Stimulated activated CD4-positive, alpha-beta T cell treated with anti-CD3 and anti-CD28 coated beads, Interleukin-15, amount 100 ng/mL, for 1 hour (primary cell): ENCODE measurements at places on chromosomes 3 and 15.
A peak's percentile ranks its signal among the peaks of the same experiment; 100 is the strongest.

- no peak for DNase-seq
Observed at GRCh38 chr3:45541326-45542321, 52.9 kb upstream of the LIMD1 start.

DNA sequence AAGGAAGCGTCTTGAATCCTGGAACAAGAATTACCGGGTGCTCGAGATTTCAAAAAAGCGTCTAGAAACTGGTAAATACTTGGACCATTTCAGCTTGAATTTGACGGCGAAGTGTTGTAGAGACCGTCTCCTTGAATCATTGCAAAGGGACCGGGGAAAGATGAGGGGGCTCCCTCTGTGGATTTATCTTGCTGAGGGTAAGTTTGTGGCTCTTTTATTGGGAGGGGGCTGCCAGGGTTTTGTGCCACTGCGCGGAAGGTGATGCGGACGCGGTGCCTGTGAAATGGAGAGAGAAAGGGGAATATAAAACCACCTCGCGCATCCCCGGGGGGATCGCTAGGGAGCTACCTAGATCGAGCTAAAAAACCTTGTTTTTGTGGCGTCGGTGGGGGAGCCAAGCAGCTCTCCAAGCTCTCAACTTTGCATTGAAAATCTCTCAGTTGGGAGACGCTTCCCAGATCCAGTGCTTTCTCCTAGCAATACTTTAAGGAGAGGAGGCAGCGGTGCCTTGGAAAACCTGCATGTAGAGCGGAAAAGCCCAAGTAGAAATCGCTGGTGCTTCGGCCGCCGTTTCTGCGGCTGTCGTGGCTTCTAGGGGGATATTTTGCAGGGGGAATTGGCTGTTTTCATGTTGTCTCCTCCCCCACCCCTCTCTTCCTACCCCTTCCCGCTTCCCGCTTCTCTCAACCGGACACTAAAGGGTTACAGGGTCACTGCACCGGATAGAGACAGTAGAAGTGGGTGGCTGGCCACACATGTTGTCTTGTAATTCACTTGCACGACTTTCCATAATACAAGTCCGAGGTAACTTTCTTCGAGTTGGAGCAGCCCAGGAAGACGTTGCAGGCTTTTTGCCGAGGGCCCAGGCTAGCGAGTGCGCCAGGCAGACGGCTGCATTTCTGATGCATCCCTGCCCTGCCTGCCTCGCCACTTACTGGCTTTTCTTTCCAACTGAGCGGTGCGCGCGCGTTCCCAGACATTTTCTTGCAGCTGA, 187.6 kb downstream of the NLGN1 start:
- DNase-seq = no peak

GRCh38 chr3:114635878-114636277, 342.1 kb downstream of the TIGIT start:
- DNase-seq = no peak

DNA sequence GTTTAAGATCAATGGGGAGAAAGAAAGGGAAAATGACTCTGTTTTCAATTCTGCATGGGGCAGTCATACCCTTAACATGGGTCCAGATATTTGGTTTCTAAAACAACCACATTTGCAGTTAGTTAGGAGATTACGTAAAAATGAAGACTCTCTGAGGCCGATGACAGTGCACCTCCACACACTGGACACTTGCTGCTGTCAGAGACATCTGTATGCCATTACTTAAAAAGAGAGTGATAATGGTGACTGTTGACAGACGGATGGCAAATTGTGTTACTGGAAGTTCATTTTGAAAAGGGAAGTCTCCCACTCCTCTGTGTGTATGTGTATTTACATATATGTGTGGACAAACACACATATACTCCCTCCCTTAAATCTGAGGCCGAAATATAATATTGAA, 304.5 kb upstream of the SEMA6D start:
- no peak for DNase-seq

DNA sequence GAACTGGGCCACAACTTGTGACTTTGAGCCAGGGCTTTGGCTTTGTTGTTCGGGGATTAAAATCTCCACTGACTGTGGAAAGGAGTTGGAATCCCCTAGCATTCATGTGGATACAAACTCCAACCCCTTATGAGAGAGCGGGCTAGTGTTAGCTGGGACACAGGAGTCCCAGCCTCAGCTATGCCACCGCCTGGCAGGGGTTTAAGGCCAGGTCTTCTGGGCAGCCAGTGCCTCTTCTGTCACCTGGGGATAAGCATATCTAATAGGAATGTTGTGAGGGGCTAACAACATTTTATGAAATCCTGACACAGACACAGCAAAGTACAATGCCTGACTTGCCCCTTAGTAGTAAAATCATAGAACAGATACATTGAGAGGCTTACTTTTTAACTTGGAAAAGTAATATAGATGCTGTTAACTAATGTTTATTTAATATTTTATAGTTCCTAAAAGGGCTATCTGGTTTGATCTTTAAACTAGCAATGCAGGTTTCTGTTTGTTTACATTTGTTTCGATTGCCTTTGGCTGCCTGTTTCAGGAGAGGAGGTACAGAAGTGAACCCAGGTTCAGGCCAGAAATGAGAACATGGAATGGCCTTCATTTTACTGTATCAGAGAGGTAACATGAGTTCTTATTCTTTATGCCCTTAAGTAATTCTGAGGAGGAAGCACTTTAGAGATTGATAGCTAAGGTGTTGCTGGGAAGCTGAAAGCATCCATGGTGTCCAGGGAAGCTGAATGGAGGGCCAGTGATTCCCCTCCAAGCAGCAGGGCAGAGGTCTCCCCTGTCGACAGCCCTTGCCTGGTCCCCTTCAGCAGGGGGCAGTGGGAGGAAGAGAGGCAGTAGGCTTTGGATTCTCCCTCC, 8.7 kb downstream of the GPR160 start:
- DNase-seq = no peak

DNA sequence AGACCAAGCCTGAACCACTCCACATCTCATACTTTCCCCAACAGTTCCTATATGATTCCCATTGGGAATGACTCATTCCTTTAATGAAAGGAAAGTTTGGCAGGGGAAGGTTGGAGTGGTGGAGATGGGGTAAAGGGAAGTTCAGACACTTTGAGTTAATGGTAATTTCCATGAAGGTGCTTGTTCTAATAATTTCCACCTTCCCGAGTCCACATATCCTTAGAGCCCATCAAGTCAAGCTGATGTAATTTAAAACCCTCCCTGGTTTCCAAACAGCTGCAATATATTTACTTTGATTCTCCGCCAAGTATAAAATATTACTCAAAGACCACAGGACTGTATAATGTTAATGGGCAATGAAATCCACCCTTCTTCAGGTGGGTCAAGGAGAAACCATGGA, 95.0 kb upstream of the GALNT15 start:
- no peak for DNase-seq

DNA sequence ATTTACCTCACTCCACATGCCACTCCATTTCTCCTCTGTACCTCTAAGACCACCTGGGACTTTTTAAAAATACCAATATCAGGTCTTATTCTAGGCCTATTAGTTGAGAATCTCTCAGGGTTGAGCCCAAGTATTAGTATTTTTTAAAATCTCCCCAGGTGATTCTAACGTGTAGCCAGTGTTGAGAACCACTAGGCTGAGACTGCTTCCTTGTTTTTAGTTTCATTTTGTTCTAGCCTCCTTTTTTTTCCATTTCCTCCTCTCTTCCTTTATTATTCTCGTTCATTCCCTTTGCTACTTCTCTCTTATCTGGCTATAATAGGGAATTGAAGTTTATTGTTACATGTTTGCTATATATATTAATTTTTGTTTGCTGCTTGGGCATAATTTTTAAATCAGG, 217.8 kb upstream of the CD96 start:
- no peak for DNase-seq

DNA sequence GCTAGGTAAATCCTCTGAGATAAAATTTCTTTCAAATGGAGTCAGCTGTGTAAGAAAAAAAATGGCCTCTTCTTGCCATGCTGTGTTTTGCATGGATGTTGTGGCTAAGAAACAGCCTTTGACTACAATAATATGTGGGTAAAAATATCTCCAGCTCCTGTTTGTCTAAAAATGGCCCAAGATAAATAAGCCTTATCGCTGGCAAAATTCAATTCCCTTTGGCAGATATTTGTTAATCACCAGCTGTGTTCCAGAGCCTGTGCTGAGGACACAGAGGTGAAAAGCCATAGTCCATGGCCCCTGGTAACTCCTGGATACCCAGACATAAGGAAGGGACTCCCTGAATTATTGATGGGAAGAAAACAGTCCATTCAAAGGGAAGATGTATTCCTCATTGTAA, 15.3 kb upstream of the RAMAC start:
- no peak for DNase-seq

DNA sequence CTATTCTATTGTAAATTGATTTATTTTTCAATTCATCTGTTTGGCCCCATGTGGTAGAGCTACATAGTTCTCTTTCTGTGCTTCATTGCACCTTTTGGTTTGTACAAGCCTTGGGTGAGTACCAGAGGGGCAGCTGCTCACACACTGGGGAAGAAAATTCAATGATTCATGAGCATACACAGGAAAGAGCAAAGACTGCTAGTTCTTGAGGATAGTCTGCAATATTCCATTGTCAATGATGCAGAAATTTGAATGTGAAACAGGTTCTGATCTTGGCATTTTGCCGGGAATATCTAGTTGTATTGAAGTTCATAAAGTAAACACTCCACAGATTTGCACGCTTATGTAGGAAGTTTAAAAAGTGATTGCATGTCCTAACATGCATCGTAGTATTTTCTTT, 304.6 kb downstream of the NAALADL2 start:
- no peak for DNase-seq

DNA sequence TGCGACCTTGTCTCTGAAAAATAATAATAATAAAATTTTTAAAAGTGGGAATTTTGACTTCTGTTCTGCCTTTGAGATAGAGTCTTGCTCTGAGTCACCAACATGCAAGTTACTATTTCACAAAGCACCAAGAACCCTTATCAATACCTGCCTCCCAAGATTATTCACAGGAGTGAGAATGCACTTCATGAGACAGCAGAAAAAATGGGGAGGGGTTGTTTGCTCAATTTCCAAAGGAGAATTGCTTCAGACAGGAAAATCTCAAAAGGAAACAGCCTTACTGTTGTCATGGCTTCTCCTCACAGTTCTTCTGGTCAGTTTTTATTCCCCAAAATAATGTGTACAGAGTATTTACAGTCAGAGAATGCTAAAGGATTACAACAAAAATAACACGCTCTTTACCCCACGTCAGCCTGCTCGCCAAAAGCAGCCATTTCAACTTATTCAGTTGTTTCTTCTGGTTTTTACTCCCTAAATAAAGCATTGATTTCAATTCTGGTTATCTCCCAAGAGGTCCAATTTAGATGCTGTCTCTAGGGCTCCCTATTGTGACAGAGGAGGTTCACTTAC, 89.0 kb downstream of the PPCDC start:
- DNase-seq = no peak

- DNase-seq = no peak
Observed at GRCh38 chr15:94086341-94086740, 145.0 kb upstream of the MCTP2 start.

- no peak for DNase-seq
Observed at GRCh38 chr3:99903869-99904268, 86.2 kb downstream of the CMSS1 start.

GRCh38 chr15:60720493-60721256, 241.7 kb upstream of the ICE2 start:
- DNase-seq = peak; percentile 13

- no peak for DNase-seq
Observed at GRCh38 chr15:42270996-42271395, 2.0 kb upstream of the GANC start.

DNA sequence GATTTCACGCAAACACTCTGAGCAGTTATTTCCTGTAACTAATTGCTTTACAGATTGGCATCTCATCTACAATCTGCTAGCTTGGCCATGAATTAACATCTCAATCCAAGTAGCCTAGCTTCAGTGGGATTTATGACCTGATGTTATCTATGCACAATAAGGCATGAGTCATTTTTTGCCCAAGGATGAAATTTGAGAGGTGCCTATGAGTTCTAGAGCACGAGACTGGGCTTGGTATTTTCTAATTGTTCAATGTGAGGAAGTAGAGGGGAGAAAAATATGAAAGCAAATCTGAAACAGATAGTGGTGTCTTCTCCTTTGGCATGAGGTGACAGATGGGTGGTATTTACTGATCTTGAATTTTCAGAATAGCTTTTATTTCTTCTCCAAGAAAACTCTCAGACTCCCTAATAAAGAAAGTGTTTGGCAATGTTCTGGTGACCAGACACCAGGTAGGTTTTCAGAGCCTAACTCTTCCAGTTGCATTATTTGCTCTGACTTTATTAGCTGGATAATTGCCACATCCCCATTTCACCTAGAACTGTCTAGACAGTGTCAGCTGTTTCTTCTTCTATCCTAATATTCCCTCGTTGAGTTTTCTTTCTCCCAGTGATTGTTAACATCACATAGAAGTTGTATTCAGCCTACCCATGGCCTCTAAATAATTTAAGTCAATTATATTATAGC, 301.0 kb upstream of the UMPS start:
- DNase-seq = no peak

DNA sequence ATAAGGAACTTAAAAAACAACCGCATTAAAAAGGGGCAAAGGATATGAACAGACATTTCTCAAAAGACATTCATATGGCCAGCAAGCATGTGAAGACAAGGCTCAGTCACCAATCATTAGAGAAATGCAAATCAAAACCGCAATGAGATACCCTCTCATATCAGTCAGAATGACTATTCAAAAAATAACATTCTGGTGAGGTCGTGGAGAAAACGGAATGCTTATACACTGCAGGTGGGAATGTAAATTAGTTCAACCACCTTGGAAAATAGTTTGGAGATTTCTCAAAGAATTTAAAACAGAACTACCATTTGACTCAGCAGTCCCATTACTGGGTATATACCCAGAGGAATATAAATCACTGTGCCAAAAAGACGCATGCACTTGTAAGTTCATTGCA, 496.6 kb upstream of the SGO1 start:
- no peak for DNase-seq

DNA sequence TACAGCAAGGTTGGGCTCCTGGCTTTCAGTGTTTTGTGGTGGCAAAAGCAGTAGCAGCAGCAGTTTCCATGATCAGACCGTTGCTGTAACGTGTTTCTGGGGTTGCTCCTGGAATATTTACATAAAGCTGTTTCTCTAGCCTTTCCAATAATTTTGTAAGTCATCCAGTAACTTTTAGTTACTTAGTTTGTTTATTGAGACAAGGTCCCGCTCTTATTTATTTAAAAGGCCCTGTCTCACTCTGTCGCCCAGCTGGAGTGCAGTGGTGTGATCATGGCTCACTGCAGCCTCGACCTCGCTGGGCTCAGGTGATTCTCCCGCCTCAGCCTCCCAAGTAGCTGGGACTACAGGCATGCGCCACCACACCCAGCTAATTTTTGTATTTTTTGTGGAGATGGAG, 8.8 kb upstream of the MYO5A start:
- no peak for DNase-seq

- no peak for DNase-seq
Observed at GRCh38 chr3:126161309-126161708, 19.1 kb downstream of the ALDH1L1 start.

DNA sequence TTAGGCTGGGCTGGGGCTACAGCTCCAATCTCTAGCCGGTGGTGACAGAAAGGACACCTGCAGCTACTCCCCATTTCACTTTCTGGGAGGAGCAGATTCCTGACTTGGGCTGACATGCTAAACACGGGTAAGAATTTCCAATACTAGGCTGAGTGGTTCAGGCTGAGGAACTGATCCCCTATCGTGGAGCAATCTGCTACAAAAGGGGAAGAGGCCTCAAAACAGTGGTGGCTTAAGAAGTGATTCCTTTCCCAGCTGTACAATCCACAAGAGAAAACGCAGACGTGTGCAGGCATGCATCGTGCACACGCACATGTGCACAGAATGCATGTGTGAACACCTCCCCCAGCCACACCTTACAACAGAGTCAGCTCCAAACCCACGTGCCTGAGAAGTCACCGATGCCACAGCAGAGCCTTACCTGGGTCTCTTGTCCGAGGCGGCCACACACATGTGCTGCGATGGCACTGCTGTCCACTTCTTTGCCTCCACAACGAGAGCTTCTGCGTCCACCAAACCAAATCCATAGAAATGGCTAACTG, 86.7 kb upstream of the SNRPA1 start:
- DNase-seq = no peak
